ENCODE measurements at places on chromosomes 6 and 20. TPM values are rescaled to one million over a fixed set of nuclear protein-coding genes. Genes with fewer than 3 reads are reported as not detected.

GRCh38 chr20:40715491-40715890 is 26.5 kb upstream of the MAFB start:
- H3K4me1 ChIP-seq: no peaks in the 10 kb centered on the region
- H3K4me3 ChIP-seq: no peak overlapping the region
- H3K27me3 ChIP-seq: no peaks in the 10 kb centered on the region
- no peaks in the 10 kb centered on the region for H3K36me3 ChIP-seq
- H3K27ac ChIP-seq: no peak overlapping the region
- no peak for DNase-seq

DNA sequence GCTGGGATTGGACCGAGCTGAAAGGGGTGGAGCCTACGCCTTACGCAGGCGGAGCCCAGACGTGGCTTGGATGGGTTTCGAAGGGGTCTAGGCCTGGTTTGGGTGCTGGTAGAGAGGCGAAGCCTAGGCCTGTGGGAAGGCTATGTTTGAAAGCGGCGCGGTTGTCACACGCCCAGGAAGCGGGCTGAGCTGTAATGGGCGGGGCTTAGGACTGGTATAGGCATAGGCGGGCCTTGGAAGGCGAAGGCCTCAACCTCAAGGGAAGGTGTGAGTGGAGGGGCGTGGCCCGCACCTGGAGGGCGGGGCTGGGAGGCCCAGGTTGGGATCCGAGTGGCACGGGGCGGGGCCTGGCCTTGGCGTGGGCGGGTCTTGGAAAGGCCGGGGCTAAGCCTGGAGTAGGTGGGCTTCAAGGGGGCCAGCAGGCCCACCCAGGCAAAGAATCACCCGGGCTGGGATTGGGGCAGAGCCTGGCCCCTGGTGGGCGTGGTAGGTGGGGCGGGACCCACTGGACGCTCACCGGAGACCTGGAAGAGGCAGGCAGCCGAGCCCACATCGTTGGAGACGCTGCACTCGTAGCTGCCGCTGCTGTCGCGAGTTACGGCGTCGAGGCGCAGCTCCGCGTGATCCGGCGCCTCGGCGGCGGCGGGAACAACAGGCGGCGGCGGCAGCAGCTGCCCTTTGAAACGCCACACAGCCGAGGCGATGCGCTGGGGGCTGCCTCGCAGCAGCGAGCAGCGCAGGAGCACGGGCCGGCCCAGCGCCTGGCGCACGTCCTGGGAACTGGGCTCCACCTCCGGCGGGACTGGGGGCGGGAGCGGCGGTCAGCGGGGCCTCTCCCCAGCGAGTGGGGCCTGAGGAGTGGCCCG is 49.0 kb downstream of the MDGA1 start:
- no peaks in the 10 kb centered on the region for H3K36me3 ChIP-seq
- H3K27me3 ChIP-seq: peaks cover 9% of the 10 kb centered on the region
- no peaks in the 10 kb centered on the region for H3K4me1 ChIP-seq
- H3K27ac ChIP-seq: no peak overlapping the region
- peak; percentile 77 for DNase-seq

The NMBR gene
- not detected for total RNA-seq

The RMND1 gene
- total RNA-seq: 20.3 TPM

The IL17F gene
- 0.32 TPM for total RNA-seq

The TNNC2 gene
- 3.8 TPM for total RNA-seq

DNA sequence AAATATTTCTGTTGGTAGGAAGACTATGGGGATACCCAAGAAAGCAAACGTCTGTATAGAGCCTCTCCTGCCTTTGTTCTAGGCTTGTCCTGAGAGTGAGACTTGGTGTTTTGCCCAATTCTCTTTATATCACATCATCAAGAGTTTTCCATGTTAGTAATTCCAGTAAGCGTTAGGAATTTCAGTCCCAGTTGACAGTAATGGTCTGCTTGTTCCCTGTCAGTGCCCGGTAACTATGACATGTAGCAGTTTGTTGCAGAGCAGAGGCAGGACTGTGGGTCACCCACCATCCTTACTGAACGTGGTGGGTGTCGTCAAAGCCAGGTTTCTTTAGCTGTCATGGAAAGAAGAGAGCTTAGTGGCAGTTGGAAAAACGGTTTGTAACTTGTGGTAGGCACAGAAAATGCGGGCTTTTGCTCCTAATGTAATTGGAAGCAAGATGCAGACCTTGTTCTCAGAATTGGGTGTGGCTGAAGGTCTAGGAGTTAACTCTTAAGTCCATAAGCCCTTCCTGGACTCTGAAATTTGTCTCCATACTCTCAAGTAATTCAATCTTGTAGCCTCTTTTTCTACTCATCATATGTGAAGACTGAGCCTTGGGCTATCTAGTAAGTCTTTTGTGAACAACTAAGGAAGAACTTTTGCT is 188.8 kb downstream of the TMEM242 start:
- no peak overlapping the region for H3K4me3 ChIP-seq
- H3K27me3 ChIP-seq: no peaks in the 10 kb centered on the region
- H3K36me3 ChIP-seq: no peaks in the 10 kb centered on the region
- no peak for DNase-seq
- peaks cover under 1% of the 10 kb centered on the region for H3K4me1 ChIP-seq

- no peaks in the 10 kb centered on the region for H3K36me3 ChIP-seq
- DNase-seq: no peak
- no peak overlapping the region for H3K4me3 ChIP-seq
- no peaks in the 10 kb centered on the region for H3K4me1 ChIP-seq
- no peaks in the 10 kb centered on the region for H3K27me3 ChIP-seq
Measured at GRCh38 chr20:51531141-51531710, 11.3 kb downstream of the NFATC2 start.

DNA sequence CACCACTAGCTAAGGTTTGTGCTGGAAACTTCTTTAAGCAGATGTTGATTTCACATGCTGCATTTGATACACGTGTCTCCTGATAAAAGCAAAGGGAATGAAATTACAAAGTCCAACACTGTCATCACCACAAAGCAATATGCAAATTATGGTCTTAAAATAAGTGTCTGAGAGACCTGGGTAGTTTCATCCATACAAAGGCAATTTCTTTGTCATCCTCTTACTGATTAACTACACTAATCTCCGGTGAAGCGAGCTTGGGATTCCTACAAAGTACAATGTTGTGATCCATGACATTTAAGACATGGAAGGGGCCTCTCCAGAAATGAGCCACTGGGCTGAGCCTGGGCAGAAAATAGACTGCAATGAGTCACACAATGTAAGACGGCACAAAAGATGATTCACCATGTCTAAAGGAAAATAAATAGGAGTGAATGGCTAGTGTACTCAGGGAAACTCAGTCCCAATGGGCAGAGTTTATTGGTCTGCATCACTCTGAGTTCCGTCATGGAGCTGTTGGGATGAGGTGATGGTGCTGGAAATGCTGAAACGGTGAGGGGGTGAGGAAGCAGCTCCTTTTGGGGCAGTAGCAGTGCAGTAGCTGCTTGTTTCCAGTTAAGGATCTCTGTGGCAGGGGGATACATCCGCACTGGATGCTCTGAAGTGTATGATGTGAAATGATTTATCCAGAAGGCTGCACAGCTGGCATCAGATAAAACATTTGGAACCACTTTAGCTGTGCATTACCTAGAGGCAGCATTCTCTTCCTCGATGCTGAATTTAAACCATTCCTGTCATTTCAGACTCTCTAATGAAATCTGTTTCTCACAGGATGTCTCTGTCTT is 103.3 kb downstream of the IBTK start:
- H3K27ac ChIP-seq: no peak overlapping the region
- DNase-seq: no peak
- no peaks in the 10 kb centered on the region for H3K36me3 ChIP-seq
- H3K4me1 ChIP-seq: no peaks in the 10 kb centered on the region
- H3K27me3 ChIP-seq: no peaks in the 10 kb centered on the region

- H3K36me3 ChIP-seq: no peaks in the 10 kb centered on the region
- H3K4me1 ChIP-seq: no peaks in the 10 kb centered on the region
- H3K4me3 ChIP-seq: no peak overlapping the region
- H3K27ac ChIP-seq: no peak overlapping the region
Measured at GRCh38 chr6:12927746-12928145, 211.2 kb downstream of the PHACTR1 start.

The FRK gene
- total RNA-seq: 27.1 TPM

The LINC00237 gene
- not detected for total RNA-seq

The OR12D3 gene
- not detected for total RNA-seq

The NTSR1 gene
- total RNA-seq: 2.9 TPM

All from colonic mucosa (tissue), 4 donors.